ENCODE measurements at places on chromosomes 2 and 18.

- peak; percentile 13 for DNase-seq
Observed at GRCh38 chr2:168660870-168661862, 141.3 kb upstream of the NOSTRIN start.

DNA sequence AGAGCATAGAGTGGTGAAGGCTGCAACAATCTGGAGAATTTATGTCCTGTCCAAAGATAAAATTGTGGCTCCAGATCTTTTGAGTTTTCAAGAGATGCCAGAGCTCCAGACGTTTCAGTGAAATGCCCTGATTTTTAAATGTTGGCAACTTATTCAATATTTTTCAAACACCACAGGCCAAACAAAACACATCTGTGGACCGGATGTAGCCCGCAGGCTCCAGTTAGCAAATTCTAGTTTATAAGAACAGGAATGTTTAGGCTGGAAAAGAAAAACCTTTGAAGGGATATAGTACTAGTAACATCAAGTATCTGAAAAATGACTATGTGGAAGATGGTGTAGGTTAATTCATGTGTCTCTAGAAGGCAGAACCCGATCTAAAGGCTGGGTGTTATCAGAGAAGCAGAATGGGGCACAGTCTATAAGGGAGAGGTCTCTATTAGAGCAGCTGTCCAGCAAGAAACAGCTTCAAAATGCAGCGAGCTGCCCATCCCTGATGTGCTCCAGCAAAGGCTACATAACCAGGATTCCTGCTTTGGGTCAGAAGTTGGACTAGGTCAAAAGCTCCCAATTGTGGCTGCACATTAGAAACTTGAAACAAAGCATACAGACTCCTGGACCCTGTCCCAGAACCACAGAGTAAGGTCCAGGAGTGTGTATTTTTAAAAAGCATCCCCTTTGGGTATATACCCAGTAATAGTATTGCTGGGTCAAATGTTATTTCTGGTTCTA is 105.9 kb downstream of the ANKRD44 start:
- peak; percentile 72 for DNase-seq

- DNase-seq = no peak
Observed at GRCh38 chr2:4269885-4270284, 566.5 kb downstream of the DCDC2C start.

DNA sequence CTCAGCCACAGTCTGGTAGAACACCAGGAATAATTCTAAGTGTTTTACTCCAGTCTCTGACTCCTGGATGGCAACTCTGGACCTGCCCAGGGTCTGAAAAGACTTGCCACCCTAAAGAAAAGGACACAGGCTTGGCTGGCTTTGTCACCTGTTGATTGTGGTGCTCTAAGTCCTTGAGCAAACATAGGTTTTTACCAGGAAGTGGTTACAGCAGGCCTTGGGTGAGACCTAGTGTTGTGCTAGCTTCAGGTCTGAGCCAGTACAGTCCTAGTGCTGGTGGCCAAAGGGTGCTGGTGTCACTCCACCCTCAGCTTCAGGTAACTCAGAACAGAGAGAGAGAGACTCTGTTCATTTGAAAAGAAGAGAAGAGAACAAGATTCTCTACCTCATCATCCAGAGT is 1239.4 kb upstream of the CRIM1 start:
- no peak for DNase-seq

DNA sequence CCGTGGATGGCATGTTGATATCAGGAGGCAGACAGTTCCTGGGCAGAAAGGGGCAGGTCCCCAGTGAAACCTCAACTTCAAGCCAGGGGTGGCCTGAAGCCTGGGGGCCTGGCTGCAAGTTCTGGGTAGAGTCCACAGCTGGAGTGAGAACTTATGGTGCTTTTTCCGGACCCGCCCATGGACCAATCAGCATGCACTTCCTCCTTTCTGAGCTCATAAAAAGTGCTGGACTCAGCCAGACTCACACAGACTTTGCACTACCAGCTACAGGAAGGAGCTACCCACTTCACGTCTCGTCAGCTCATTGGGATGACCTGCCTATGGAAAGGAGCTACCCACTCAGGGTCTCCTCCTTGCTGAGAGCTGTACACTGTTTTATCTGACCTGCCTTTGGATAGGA is 183.1 kb upstream of the MC4R start:
- no peak for DNase-seq

- DNase-seq = peak; percentile 2
Observed at GRCh38 chr2:132267105-132267497, 105.3 kb upstream of the ANKRD30BL start.

DNA sequence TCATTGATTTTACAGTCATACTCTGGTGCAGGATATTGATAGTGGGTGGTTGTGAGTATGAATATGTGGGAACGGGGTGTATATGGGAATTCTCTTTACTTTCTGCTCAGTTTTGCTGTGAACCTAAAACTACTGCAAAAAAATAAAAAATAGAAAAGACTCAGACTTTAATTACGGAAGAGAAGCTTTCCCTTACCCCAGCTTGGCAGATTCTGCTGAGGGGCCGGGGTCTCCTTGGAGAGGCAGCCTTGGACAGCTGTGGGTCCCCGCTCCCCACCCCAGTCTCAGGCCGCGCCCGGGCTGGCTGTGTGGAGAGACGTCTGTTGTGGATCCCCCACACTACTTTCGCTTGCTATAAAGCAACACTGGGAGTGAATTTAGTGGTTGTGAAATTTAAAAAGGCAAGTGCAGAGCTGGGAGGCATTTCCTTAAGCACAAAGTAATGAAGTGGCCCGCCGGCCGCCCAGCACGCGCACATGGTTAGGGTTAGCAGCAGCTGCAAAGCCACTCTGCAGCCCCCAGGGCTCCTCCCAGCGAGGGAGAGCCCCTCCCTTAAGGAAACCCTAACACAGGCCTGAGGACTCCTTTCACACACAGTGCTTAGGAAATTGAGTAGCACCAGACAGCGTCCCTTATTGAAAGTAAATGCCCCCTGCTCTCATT is 102.4 kb downstream of the DDX1 start:
- DNase-seq = no peak

GRCh38 chr18:34121200-34121721 is 103.5 kb downstream of the NOL4 start:
- DNase-seq = peak; percentile 66

DNA sequence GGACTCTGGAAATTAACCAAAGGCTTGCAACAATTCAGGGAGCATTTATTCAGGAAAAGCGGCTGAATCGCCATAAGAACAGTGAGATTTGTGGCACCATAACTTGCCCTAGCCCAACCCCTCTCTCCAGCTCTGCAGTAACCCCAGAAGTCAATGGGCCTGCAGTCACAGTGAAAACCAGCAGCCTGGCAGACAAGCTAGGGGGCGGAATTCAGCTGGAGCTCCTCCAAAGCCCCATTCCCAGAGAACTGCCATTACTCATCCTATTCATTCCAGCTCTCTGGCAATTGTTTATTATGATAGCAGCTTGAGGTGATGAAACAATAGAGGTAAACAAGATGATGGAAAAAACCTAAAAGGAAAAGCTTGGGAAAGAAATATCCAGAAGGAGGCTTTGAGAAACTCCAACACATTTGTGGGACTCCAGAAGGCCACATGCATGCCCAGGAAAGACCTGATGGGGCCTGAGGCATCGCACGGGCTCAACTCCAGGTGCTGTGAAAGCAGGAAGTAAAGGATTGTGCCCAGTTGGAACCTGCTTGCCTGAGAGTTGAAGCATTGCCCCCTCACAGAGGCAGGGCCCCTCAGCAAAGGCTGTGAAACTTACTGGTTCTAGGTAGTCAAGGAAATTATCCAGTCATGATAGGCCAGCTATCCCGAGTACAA is 126.7 kb downstream of the TWIST2 start:
- DNase-seq = peak; percentile 94

- no peak for DNase-seq
Observed at GRCh38 chr2:102078773-102079172, 63.8 kb upstream of the IL1R1 start.

- DNase-seq = no peak
Observed at GRCh38 chr2:239957681-239958472, 67.3 kb downstream of the NDUFA10 start.

DNA sequence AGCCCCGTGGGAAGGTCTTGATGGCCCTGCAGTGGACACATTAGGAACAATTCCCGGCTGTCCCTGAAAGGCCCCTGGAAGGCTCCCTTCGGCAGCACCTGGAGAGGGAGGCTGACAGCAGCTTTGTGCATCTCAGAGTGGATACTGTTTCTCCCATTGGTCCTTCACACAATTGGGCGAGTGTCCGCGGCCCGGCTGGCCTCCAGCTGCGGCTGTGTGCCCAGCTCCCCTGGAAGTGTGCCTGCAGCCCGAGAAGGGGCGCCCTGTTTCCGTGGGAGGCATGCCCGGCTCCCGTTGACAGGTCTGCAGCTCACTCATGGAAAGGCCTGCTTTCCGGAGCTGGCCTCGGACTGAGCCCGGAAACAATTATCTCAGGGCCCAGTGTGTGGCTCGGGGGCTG is 103.7 kb downstream of the LPIN1 start:
- DNase-seq = no peak

GRCh38 chr2:86286516-86286915 is 50.9 kb downstream of the REEP1 start:
- no peak for DNase-seq

GRCh38 chr2:211333377-211333776 is 777.0 kb downstream of the CPS1 start:
- DNase-seq = no peak

DNA sequence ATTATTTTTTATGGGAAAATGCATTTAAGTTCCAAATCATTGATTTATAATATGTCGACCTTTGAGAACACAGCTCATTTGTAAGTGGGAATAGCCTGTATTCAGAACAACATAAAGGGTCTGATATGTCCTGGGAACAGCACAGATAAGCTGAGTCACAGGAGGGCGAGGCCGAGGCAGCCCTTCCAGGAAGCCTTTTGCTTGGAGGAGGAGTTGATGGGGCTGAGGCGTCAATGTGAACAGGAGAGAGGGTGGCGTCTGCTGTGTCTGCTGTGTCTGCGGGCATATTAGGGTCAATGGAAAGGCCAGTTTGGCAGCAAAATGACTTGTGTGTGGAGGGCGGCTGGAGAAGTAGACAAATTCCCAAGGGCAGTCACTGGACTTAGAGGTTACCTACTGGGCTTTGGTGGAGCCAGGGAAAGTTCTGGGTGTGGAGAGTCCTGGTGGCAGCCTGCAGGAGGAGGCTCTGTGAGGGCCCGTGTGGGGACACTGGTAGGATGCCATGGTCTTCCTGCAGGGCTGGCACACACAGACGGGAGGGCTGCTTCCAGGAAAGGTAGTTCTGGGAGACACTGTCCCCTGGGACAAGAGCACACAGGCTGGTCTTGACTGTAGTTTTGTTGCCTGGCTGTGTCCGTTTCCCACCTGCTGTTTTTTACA is 128.1 kb downstream of the GLI2 start:
- peak; percentile 78 for DNase-seq

- DNase-seq = no peak
Observed at GRCh38 chr2:172893671-172894070, 158.0 kb downstream of the RAPGEF4 start.

GRCh38 chr2:142130111-142131009 is 456 bp downstream of the LRP1B start:
- peak; percentile 76 for DNase-seq

DNA sequence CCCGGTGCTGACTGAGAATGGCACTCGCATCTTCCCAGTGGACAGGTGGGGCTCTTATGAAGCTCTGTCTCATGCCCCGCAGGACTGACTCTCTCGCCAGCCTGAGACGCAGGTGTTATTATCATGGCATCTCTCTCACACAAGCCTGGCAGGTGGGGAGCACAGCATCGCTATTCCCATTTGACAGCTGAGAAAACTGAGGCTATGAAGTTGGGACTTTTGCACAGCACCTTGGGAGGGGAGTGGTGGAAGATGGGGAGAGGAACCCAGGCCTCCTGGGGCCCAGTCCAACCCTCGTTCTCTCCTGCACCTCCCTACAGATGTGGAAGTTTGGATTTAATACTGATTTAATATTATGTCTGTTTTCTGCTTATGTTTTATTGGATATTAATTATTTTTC is 9.0 kb upstream of the NTSR2 start:
- DNase-seq = no peak

DNA sequence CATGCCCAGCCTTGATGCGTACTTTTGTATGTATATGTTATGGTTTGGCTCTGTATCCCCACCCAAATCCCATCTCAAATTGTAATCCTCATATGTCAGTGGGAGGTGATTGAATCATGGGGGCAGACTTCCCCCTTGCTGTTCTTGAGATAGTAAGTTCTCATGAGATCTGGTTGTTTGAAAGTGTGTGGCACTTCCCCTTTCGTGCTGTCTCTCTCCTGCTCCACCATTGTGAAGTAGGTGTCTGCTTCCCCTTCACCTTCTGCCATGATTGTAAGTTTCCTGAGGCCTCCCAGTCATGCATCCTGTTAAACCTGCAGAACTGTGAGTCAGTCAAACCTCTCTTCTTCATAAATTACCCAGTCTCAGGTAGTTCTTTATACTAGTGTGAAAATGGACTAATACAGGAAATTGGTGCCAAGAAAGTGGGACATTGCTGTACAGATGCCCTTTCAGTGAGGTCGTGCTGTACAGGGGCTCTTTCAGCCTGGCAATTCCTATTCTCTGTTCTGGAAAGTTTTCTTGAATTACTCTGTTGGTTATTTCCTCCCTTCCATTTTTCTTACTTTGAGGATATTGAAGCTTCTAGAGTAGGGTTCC is 38.2 kb downstream of the KCMF1 start:
- no peak for DNase-seq

All from fibroblast of lung (primary cell).